ENCODE measurements at places on chromosomes 7 and 10.

DNA sequence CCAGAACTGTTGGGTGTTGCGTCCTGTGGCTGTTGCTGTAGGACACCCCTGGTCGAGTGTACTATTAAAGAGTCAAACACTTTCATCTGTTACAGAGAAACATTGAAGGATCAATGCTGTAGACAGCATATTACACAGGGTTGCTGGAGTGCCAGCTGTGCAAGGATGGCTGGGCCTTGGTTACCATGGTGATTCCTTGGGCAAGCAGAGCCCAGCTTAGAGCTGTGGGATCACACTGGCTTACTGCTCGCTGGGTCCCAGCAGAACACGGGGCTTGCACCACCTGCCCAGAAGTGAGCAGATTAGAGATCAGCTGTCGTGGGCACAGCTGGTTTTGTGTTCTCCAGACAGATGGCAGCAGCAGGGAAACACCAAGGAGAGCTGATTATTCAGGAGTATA, 76.0 kb downstream of the GPR141 start:
- DNase-seq = peak; percentile 46

DNA sequence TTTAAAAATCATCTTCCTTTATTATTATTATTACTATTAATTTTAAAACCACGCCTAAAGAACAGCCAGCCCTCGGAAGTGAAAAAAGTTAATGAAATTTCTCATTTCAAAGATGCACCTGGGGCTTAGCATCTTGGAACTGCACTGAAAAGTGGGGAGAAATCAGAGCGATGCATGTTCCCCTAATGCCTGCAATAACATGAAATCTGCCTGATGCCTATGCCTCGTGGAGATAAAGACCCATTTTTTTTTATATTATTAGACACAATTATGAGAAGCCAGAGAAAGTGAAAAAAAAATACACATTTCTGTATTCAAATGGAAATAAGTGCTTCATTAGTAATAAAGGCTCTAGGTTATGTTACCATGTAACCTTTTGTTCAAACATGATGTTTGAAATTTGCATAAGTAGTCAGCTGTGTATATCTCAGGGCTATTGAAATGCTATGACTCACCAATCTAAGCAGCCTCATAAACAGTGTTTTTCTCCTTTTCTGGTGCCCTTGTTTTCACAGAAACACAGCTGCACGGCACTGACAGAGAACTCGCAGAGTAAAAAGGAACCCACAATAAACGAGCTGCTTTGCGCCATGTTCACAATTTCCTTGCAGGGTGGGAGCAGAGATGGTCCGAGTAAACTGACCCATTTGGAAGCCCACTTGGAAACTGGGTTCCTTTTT, 175.8 kb upstream of the PRKCQ start:
- DNase-seq = no peak

DNA sequence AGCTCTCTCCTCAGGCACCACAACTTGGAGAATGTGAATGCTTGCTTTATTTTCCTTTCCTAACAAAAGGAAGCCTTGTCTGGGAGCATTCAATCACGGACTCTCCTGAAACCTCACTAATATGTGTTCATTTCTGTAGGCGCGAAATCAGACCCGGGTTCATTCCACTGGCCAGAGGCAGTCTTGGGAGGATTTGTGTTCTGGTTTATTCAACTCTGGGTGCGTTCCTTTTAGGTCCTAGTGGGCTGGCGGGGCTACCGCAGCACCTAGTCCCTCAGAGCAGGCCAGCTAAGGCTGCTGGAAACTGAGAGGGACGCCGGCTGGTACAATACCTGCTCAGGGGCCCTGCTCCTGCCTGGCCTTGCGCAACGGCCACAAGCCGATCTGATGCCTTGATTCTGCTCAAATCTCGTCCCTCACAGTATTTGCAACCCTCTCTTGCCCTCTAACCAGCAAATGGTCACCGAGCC, 7.5 kb downstream of the HOXA4 start:
- DNase-seq = no peak

GRCh38 chr10:131444862-131445461, 133.4 kb upstream of the TCERG1L start:
- DNase-seq = no peak

DNA sequence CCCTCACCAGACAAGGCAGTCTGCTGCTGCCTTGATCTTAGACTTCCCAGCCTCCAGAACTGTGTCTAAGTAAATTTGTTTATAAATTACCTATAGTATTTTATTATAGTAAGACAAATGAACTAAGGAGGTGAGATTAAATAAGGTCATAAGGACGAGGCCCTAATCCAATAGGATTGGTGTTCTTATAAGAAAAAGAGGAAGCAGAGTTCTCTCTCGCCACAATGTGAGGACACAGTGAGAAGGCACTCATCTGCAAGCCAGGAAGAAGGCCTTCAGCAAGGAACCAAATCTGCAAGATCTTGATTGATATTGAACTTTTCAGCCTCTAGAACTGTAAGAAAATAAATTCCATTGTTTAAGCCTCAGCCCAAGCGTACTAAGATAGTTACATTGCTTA, 6.1 kb upstream of the ZNF438 start:
- DNase-seq = no peak

DNA sequence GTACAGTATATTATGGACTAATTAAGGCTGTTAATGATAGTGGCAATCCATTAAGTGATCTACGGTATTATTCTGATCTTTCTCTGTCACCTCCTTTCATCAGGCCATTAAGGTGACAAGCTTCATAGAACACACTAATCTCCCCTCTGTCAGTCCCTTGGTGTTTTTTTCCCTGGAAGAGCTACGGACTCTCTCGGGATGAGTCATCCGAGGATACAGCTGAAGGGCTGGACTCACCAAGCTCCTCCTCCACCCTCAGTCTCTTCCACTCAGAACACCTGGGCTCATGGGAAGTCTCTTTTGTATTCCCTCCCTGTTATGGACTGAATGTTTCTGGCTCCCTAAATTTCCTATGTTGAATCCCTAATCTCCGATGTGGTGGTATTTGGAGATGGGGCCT, 69.8 kb upstream of the PLXNA4 start:
- no peak for DNase-seq

DNA sequence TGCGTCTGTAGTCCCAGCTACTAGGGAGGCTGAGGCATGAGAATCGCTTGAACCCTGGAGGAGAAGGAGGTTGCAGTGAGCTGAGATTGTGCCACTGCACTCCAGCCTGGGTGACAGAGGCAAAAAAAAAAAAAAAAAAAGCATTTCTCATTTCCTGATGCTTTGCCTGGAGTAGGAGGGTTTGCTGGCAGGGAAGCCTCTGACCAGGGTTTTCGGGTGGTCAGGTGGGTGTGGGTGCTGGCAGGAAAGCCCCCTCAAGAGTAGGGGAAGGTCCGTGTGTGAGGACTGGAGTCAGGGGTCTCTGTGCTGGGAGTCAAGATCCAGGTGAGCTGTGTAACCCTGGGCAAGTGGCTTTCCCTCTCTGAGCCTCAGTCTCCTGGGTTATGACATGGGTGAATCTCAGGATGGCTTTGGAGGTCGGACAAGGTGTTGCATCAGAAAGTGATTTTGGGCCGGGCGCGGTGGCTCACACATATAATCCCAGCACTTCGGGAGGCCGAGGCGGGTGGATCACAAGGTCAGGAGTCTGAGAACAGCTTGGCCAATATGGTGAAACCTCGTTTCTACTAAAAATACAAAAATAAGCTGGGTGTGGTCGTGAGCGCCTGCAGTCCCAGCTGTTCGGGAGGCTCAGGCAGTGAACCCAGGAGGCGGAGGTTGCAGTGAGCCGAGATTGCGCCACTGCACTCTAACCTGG, 3.2 kb downstream of the AMZ1 start:
- no peak for DNase-seq

DNA sequence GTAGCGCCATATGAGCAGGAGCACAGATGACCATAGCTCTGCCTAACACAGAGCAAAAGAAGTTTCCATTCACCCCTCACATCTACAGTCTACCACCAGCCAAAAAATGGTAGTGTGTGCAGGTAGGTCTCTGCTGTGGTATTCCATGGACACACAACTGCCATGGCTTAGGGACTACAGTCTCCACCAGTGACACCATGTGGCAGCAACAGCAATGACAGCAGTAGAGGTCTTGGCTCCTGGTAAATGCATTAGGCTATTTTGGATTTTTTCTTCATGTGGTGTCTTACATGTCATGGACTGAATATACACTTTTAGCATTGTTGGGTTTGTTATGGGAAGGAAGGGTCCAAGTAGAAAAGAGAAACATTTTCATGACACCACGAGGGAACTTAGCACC, 70.1 kb upstream of the CABCOCO1 start:
- DNase-seq = no peak

- no peak for DNase-seq
Observed at GRCh38 chr7:157991351-157991750, 596.3 kb downstream of the PTPRN2 start.

DNA sequence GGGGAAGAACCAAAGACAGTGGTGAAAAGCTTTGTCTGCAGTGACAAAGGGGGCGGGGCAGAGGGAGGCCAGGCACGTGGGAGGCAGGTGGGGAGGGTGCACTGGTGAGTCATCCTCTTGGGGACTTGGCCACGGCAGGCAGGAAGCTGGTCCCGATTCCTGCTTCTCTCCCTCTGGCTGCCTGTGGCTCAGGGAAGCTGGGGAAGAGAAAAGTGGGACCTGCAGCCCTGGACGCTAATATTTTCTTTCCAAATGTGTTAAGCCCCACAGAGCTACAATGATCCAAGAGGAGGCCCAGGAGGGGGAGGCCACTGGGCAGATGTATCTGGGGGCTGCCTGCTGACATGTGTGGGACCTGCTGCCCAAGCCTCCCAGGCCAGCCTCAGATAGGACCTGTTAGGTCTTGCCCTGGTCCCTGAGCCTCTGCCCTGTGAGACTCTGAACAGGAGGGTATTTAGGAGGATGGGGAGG, 231.8 kb downstream of the KCNMA1 start:
- peak; percentile 43 for DNase-seq
